Inflammatory macrophage treated with lipopolysaccharide for 1 hour (primary cell): ENCODE measurements at places on chromosomes 12 and 14.

- DNase-seq = peak; percentile 90
Observed at GRCh38 chr14:35331605-35332516, 39.7 kb downstream of the PSMA6 start.

DNA sequence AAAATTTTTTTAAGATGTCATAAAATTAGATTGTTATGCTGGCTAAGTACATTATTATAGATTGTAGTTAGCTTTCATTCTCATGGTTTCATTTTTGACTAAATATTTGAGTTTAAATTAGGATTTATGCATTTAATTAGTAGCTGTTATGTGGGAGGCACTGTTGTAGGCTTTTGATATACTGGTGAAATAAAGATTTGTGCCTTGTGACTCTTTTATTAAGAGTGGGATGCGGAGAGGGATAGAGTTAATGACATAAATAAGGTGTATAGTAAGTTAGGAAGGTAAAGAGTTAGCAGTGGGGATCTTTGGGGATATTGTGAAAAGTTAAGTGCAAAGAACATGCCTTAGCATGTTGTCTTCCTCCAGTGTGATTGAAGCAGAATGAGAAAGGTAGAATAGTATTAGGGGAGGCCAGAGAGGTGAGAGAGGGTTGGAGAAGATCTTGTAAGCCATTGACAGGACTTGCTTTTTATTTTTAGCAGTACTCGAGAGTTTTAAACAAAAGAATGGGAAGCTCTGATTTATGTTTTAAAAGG lies 8.8 kb downstream of the ARHGAP5 start:
- no peak for DNase-seq

- DNase-seq = peak; percentile 49
Observed at GRCh38 chr12:24600996-24601395, 347.9 kb downstream of the BCAT1 start.

DNA sequence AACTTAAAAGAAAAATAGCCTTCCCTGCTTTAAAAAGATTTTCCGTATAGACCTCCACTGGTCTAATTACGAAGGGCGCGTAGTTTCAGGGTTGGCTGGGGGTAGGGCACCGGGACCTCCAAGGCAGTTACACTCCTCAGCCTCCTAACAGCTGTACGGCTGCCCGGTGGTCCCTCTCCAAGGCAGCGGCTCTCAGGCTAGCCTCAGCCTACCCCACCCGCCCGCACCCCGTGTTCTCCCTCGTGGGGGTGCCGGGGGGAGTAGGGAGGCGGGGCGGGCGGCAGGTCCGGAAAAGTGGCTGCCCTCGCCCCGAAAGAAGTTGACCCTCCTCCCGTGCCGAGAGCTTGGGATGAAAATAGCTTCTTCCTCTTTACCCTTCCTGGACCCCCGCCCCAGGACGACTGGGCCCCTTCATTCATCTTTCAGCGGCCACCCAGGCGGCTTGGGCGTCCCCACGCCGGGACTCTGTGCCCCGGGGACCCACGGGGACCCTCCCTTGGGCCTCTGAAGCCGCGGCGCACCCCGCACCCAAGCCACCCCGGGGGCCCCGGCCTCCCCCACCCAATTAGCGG lies 991 bp upstream of the RCOR1 start:
- DNase-seq = peak; percentile 14

GRCh38 chr14:102071283-102071998 lies 15.4 kb downstream of the HSP90AA1 start:
- no peak for DNase-seq

DNA sequence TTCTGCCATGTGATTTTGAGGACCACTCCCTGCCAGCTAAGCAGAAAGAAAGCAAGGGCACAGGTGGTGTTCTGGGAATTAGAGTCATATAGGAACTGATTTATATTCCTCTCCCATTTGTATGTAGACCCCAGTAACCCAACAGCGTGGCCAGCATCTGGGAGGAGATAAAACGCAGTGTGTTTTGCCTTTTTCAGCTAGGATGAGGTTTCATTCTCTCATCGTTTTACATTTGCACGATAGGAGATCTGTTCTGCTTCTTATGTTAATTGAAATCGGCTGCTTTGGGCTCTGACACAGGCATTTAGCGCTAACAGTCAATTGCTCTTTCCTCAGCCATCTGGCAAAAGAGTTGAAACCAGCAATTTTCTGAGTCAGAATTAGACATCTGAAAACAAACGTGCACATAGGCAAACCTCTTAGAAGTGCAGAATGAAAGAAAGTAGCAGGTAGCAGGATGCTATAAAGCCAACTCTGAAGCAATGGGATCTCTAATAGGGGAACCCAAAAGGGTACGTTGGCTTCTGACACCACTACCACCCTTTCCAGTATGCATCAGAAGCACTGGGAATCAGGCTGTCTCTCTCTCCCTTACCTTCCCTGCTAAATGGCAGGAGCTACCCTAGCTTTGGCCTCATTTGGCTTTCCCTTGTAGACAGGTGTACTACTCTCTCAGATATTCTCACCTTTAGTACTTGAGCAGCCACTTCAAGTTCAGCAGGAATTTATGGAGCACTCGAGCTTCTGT lies 219.1 kb downstream of the PHLDA1 start:
- DNase-seq = no peak

DNA sequence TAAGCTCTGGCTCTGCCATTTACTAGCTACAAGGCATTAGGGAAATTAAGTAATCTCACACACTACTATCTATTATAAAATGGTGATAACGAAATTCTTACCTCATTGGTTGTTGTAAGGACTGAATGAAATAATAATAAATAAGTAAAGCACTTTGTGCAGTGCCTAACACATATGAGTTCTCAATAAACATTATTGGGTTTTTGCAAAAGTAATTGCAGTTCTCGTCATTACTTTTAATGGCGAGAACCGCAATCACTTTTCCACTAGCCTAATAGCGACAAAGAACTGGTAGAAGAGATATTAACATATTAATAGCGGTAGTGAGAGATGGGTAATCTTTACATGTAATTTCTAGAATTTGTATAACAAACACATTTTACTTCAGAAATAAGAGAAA lies 9.2 kb downstream of the KRT77 start:
- DNase-seq = no peak

DNA sequence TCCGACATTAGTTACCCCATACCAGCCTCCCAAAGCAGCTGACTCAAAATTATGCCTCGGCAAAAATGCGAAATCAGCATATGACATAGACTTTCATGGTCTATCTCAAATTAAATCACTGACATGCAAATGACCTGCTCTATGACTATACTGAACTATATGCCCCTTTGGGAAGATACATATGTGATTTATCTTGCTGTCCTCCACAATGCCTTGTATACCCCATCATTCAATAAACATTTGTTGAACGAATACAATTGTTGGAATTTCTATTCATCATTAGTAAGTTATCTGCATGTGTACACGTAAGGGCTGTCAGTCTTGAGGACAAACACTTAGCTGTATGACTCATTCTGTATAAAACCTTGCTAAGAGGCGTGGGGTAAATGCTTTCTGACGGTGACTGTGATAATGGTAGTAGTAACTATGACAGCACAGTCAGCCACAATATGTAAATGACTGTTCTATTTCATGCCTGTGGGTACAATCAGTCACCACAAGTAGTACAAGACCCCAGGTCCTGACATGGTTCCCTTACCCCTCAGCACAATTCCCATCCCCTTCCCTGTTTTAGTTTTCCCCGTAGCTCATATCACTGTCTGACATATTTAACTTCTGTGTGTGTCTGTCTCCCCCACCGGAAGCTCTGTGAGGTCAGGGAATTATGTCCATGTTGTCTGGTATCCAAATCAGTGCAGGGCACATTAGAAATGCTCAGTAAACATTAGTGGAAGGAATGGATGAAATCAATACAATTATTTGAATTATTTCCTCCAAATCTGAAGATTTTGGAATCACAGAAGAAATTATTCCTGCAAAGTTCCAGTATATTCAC lies 42.8 kb downstream of the STXBP6 start:
- DNase-seq = no peak

DNA sequence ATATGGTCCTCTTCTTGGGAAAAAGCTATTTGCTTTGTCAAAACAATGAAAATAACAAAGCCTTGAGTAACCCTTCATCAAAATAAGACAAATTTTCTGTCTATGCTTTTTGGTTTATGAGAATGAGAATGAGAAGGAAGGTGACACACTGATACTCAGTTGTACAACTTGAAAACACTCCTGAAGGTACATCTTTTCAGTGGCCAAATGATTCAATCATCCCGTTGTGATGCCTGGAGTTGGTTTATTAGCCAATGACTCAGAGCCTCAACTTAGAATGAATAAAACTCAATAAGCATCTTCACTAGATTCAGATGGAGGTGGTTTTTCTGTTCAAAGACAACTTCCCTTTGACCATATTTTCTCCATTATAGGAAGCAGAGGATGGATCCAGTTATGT lies 7.8 kb upstream of the CALM1 start:
- no peak for DNase-seq

DNA sequence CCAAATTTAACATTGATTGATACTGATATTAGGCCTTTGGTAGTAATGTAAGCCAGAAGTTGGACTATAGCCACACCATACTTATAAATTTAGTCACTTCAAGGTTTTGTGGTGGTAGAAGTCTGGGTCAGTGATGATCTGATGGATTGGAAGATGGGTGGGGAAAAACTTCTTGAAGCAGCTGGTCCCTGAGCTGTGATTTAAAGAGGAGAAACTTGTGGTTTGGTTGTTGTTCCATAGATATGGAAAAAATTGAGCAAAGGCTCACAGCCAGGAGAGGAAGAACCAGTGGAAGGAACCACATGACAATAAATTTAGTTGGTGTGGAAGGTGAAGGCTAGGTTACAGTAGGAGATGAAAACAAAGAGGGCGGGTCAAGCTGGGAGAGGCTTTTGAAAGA lies 26.1 kb downstream of the PTHLH start:
- DNase-seq = no peak

DNA sequence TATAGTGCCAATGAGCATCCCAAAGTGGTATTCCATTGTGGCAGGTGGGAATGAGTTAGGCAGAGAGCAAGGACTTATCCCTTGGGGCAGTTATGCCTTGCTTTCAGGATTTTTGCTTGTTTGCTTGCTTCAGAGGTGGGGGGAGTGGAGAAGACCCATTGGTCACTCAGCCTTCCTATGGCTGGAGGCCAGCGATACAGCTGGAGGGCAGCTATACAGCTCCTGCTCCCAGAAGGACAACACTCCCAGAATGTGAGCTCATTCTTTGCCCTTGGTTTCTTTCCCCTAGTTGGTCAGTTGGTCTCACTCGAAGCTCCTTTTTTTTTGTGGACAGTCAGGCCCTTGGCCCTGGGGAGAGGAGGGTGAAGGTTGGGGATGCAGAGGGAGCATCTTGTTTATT lies 14.5 kb downstream of the KRT83 start:
- no peak for DNase-seq

- no peak for DNase-seq
Observed at GRCh38 chr14:65261946-65262345, 150.6 kb upstream of the FUT8 start.

DNA sequence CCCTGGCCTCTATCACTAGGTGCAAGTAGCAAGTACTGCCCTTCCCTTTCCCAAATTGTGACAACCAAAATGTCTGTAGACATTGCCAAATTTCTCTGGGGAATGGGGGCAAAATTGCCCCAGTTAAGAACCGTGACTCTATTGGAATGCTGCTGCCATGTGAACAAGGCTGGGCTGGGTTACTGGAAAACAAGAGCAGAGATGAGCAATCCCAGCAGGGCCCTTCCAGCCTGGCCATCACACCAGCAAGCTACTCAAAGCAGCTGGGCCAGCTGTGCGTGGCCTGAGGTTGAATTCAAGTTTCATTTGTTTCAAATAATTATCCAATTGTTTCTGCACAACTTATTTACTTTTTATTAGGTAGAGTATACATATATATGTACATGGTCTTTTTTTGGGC lies 103.4 kb upstream of the PKP2 start:
- DNase-seq = no peak

DNA sequence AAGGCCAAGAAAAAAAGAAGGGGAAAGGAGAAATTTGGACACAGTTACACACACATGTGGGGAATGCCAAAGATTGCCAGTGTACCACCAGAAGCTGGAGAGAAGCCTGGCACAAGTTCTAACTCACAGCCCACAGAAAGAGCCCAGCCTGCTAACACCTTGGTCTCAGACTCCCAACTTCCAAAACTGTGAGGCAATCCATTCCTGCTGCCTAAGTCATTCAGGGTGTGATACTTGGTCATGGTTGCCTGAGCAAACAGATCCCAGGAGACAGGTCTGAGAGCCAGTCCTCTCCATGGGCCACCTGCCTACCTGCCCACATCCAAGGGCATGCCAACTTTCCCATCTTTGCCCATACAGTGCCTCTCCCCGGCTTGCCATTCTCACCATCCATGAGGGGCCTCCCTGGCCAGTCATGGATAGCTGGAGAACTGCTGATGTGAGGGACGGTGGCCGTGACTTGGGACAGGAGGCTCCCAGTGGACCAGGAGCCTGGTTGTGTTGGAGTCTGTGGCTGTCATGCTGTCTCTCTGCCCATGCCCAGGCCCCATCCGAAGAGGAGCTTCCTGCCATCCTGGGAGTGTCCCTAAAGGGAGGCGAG lies 198.0 kb upstream of the RTL1 start:
- no peak for DNase-seq
